ENCODE measurements at places on chromosomes 12 and 14.

DNA sequence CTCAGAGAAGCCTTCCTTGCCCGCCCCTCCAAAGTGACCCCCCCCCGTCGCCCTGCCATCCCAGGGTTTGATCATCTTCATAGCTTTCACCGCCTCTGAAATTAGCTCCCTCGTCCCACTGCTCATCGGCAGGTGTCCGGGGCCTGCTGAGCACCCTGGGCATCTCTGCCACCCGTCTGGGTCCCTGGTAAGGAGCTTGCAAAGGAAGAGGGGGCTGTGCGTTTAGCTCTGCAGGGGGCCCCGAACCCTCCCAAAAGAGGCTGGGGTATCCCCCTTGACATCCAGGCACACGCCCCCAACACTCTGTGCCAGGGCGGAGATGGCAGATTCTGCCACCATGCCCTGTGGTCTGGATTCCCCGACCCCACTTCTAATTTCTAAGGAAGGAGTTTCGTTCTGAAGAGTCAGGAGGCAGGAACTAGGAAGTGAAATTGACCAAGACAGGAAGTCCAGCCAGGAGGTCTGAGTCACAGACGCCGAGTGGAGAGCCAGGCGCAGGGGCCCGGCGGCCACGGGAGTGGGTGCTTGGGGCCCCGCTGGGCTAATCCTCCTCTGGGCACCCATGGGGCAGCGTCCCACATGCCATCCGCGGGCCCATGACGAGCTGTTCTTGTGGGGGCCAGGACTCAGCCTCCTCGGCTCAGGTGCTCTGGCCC lies 95.7 kb downstream of the RFLNA start:
- peaks cover 12% of the 10 kb centered on the region for H3K4me1 ChIP-seq
- no peaks in the 10 kb centered on the region for H3K36me3 ChIP-seq

GRCh38 chr12:2068653-2069052 lies 15.9 kb downstream of the CACNA1C start:
- H3K27ac ChIP-seq = no peak overlapping the region
- H3K4me1 ChIP-seq = no peaks in the 10 kb centered on the region
- H3K27me3 ChIP-seq = no peaks in the 10 kb centered on the region
- DNase-seq = no peak

DNA sequence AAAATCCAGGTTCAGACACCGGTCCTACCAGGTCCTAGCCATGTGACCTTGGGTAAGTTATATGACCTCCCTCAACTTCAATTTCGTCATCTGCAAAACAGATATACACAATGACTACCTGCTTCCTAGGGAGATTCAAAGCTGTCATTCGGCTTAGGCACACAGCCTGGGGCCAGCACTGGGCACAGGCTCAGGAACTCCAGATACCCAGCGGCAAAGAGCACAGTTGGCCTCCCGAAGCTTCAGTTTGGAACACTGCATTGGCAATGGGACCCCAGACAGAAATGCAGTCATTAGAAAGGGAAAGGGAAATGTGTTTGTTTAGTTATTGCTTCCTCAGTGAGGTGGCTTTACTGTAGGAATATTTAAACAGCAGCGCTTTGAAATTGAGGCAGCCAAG lies 11.4 kb downstream of the PLEKHG6 start:
- H3K27me3 ChIP-seq = no peaks in the 10 kb centered on the region
- peak overlapping the region; percentile 82 for H3K27ac ChIP-seq
- H3K4me1 ChIP-seq = peaks cover 23% of the 10 kb centered on the region
- no peak overlapping the region for H3K4me3 ChIP-seq

DNA sequence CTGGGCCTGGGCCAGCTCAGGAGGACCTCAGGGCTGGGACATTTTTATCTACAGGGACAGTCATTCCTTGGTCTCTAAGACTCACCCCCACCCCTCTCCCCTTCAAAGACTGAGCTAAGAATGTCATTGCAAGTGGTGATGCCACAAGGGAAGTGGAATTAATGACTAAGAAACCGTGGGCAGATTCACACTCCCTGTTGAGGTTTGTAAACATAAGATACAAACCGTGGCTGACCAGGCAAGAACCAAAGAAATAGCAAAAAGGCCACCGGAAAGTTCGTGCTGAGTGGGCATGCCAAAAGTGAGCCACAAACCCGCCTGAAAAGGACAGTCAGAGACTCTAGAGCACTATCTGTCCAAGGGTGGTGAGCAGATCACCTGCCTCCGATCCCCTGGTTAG lies 25.7 kb downstream of the NUAK1 start:
- peaks cover 13% of the 10 kb centered on the region for H3K4me1 ChIP-seq
- DNase-seq = no peak
- H3K4me3 ChIP-seq = no peak overlapping the region
- H3K27me3 ChIP-seq = no peaks in the 10 kb centered on the region

- no peaks in the 10 kb centered on the region for H3K4me1 ChIP-seq
- DNase-seq = no peak
These were observed 147.6 kb downstream of the BRMS1L start for GRCh38 chr14:35973770-35974169.

GRCh38 chr12:7581625-7582024 lies 78.0 kb upstream of the CD163 start:
- no peaks in the 10 kb centered on the region for H3K4me1 ChIP-seq
- H3K27ac ChIP-seq = no peak overlapping the region
- H3K36me3 ChIP-seq = no peaks in the 10 kb centered on the region
- no peak overlapping the region for H3K4me3 ChIP-seq
- DNase-seq = no peak

DNA sequence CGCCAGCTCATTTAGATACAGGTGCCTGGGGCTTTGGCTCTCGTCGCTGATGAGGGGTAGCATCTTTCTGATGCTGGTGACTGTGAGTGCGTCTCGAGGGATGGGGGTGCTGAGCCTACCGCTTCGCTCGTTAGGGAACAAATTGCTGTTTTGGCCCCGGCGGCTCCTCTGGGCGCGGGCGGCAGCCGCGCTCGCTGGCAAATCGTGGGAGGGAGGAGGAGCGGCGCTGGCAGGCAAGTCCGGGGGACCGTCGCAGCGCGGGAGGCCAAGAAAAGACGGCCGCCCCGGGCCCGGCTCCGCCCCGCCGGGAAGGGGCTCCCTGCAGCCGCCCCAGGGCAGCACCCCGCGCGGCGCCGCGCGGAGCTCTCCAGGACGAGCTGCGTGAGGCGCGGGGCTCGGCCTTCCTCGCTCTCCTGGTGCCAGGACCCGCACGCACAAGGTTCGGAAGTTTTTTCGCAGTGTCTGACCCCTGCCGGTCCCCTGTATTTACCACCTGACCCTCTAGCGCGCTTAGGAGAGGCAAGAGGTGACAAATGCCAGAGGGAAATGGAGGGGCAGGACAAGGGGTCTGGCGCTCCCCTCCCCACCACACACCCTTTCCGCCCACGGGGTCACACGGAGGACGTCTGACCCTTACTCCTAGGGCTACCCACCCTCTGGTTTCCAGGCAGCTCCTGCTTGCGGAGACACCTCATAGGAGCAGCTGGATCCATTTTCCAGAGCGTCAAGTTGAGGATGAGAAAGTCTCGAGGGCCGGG lies 899 bp upstream of the KCNH3 start:
- no peak for DNase-seq
- no peak overlapping the region for H3K27ac ChIP-seq
- peaks cover 61% of the 10 kb centered on the region for H3K27me3 ChIP-seq
- peak overlapping the region; percentile 13 for H3K4me3 ChIP-seq
- H3K36me3 ChIP-seq = no peaks in the 10 kb centered on the region

DNA sequence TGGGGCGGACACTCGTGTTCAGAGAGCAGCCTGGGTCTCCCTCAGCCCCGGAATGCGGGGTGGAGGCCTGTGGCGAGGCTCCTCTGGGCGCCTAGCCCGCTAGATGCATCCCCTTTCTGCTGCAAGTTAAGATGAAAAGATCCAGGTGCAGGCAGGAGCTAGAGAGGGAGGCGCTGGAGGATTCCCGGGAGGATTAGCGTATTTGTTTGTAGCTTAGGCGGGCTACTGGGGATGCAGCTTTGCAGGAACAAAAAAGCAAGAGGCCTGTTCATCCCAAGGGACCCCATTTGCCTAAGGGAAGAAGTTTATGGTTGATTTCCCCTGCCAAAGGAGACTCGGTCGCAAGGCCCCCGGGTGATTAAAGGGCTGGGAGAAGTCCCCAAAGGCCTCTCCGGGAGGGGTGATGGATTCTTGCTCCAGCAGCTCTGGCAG lies 824 bp downstream of the CCDC177 start:
- no peak for DNase-seq
- no peaks in the 10 kb centered on the region for H3K36me3 ChIP-seq
- no peak overlapping the region for H3K4me3 ChIP-seq
- H3K27me3 ChIP-seq = peaks cover 35% of the 10 kb centered on the region
- no peak overlapping the region for H3K27ac ChIP-seq
- H3K4me1 ChIP-seq = peaks cover 3% of the 10 kb centered on the region

- no peak overlapping the region for H3K27ac ChIP-seq
- H3K4me3 ChIP-seq = no peak overlapping the region
- no peaks in the 10 kb centered on the region for H3K36me3 ChIP-seq
- no peaks in the 10 kb centered on the region for H3K4me1 ChIP-seq
- H3K27me3 ChIP-seq = no peaks in the 10 kb centered on the region
These were observed 166.0 kb downstream of the KLHL28 start for GRCh38 chr14:44795725-44796124.

DNA sequence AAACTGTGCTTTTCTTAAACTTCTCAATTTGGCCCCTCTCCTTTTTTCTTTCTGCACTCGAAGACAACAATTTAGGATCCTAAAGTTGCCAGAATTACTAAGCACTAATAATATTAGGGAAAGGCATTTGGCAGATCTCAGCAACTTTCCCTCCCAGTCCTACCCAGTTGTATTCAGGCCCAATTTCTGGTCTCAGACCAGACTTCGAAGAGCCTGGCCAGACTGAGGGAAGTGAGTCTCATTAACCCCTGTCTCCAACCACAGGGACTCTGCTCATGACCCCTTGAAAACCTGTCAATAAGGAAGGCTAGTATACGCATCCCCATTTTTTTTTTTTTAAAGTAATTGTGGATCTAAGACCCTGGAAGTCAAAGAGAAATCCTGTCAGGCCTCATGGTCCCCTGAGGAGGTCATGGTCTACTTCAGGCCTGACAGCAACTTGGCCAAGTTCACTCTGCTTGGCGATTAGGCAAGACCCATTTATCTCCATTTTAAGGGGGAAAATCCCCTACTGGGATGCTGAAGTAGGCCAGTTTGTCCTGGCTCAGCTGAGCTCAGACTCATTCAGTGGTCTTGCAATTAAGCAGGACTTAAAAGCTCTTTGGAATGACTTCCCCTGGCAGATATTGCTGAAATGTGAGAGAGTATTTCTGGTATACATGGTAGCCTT lies 521.0 kb downstream of the FUT8 start:
- no peaks in the 10 kb centered on the region for H3K36me3 ChIP-seq
- no peak overlapping the region for H3K4me3 ChIP-seq
- H3K27ac ChIP-seq = no peak overlapping the region
- no peak for DNase-seq
- H3K4me1 ChIP-seq = peaks cover 1% of the 10 kb centered on the region
- no peaks in the 10 kb centered on the region for H3K27me3 ChIP-seq

- H3K27me3 ChIP-seq = no peaks in the 10 kb centered on the region
- H3K4me3 ChIP-seq = peak overlapping the region; percentile 96
- DNase-seq = no peak
- H3K36me3 ChIP-seq = no peaks in the 10 kb centered on the region
- no peak overlapping the region for H3K27ac ChIP-seq
- H3K4me1 ChIP-seq = peaks cover 2% of the 10 kb centered on the region
These were observed 802 bp downstream of the SUSD6 start for GRCh38 chr14:69612014-69612782.

- no peak overlapping the region for H3K27ac ChIP-seq
- H3K4me1 ChIP-seq = no peaks in the 10 kb centered on the region
- peak overlapping the region; percentile 91 for H3K4me3 ChIP-seq
- DNase-seq = no peak
- H3K36me3 ChIP-seq = peaks cover 4% of the 10 kb centered on the region
These were observed 670 bp downstream of the CCNB1IP1 start for GRCh38 chr14:20332431-20332787.

- no peak for DNase-seq
- no peak overlapping the region for H3K27ac ChIP-seq
- H3K36me3 ChIP-seq = no peaks in the 10 kb centered on the region
- H3K4me3 ChIP-seq = no peak overlapping the region
- no peaks in the 10 kb centered on the region for H3K27me3 ChIP-seq
These were observed 570.0 kb upstream of the FLRT2 start for GRCh38 chr14:84959851-84960520.

DNA sequence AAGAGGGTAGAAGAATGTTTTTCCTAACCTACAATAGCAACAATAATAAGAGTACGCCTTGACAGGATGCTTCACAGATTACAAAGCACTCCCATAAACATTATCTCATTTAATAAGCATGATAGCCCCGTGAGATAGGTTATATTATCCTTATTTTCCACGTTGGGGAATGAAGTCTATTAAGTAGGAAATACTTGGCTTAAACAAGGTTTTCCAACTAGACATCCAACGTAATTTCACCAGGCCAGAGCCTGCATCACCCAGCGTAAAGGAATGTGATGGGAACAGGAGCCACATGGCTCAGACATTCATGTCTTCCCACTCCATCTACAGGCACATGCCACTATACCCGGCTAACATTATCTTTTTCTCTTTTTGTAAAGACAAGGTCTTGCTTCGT lies 223.4 kb upstream of the AMIGO2 start:
- H3K27me3 ChIP-seq = no peaks in the 10 kb centered on the region
- no peaks in the 10 kb centered on the region for H3K4me1 ChIP-seq
- no peak overlapping the region for H3K27ac ChIP-seq
- no peak overlapping the region for H3K4me3 ChIP-seq
- no peaks in the 10 kb centered on the region for H3K36me3 ChIP-seq

DNA sequence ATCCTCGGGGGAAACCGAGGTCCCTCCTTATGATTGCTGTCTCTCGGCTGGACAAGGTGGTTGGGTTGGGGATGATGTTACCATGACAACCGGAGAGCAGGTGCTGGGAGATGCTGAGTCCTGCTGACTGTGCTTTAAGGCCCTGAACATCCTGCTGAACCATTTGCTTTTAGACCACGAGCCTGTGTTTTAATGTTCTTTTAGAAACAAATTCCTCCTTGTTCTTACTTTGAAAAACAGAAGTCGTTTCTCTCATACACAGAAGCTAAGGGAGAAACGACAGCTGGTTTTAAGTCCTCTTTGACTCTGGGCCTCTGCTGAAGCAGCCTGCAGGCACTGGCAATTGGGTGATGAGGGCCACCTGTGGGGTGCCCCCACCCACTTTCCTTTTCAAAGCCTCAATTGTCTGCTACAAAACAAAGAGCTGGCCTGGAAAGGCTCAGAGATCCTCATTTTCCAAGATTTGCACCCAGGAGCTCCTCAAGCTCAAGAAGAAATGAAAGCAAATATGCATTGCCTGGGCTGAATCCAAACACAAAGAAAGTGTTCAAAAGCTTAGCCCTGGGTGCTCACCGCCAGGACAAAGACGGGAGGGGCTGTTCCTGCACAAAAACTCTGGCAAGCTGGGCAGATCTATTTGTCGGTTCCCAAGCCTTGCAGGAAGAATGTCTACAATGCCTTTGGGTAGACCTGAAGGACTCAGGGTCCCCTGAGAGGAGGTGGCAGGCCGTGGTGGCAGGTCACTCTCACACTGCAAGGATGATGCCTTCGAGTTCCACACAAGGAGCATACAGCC lies 90.0 kb upstream of the CLMN start:
- H3K36me3 ChIP-seq = no peaks in the 10 kb centered on the region
- no peaks in the 10 kb centered on the region for H3K27me3 ChIP-seq
- no peak overlapping the region for H3K27ac ChIP-seq

- no peak for DNase-seq
- no peaks in the 10 kb centered on the region for H3K27me3 ChIP-seq
These were observed 27.6 kb upstream of the KCNMB4 start for GRCh38 chr12:70338531-70338930.

Data from iPS DF 6.9 (cell line).